Stimulated activated CD8-positive, alpha-beta memory T cell treated with anti-CD3 and anti-CD28 coated beads, Interleukin-7, amount 100 ng/mL, for 1 hour (primary cell): ENCODE measurements at places on chromosomes 12 and 14.
A peak's percentile ranks its signal among the peaks of the same experiment; 100 is the strongest.

GRCh38 chr12:79206871-79207270, 342.3 kb downstream of the SYT1 start:
- no peak for DNase-seq

DNA sequence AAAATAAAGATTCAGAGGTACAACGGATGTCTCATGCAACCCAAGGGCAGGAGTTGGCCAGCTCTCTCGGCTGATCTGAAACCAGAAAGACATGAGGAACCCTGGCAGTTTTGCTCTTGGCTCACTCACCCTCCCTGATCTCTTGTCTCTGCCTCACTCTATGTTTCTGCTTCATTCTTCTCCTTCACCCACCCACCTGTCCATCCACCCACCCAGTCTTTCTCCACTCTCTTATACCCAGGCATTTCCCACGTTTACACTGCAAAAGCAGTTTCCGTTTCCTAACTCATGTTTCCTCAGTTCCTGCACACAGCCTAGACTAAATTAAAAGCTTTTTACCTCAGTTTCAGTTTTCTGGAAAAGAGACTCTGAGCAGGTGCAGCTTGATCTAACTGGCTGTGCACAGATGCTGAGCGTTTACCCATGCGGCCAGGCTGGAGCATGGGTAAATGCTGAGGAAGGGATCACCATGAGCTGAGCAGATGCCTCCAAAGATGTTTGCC, 157.6 kb downstream of the PRKCH start:
- no peak for DNase-seq

DNA sequence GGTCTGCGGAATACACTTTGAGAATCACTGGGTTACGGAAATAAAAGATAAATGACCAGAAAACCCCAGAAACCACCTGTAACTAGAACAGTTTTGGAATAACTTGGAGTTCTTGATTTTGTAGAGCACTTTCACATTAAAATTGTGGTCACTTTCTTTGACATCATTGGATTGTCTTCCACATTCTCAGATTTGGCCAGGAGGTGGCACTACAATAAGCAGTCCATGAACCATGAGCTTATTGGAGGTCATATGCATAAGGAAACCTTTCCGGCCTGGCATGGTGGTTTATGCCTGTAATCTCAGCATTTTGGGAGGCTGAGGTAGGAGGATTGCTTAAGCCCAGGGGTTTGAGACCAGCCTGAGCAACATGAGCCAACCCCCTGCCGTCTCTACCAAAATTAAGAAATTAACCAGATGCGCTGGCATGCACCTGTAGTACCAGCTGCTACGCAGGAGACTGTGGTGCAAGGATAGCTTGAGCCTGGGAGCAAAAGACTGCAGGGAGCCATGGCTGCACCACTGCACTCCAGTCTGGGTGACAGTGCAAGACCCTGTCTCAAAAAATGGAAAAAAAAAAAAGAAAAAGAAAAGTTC, 107.7 kb upstream of the CAND1 start:
- no peak for DNase-seq

- DNase-seq = no peak
Measured at GRCh38 chr12:107164392-107164791, 71.0 kb upstream of the CRY1 start.

DNA sequence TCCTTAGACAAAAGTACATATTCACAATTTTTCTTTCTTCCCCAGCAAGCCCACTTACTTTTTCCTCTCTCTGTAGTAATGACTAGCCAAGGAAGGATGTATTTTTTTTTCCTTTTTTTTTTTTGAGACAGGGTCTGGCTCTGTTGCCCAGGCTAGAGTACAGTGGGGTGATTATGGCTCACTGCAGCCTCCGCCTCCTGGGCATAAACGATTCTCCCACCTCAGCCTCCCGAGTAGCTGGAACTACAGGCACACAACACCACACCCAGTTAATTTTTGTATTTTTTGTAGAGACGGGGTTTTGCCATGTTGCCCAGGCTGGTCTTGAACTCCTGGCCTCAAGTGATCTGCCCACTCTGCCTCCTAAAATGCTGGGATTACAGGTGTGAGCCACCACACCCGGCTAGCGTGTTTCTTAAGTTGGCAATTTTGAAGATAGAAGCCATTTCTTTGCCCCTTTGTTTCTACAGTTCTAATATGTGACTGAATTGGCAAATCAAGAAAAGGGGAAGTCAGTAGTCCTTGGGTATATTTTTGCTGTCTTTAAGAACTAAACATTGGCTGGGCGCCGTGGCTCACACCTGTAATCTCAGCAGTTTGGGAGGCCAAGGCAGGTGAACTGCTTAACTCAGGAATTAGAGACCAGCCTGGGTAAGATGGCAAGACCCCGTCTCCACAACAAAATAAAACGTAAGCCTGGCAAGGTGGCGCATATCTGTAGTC, 3.2 kb upstream of the NACA start:
- DNase-seq = no peak

GRCh38 chr12:68739891-68740290, 6.1 kb upstream of the SLC35E3 start:
- DNase-seq = no peak

GRCh38 chr14:67050896-67051295, 138.3 kb upstream of the GARIN2 start:
- DNase-seq = no peak

GRCh38 chr12:130880411-130880885, 8.6 kb downstream of the RAN start:
- no peak for DNase-seq

DNA sequence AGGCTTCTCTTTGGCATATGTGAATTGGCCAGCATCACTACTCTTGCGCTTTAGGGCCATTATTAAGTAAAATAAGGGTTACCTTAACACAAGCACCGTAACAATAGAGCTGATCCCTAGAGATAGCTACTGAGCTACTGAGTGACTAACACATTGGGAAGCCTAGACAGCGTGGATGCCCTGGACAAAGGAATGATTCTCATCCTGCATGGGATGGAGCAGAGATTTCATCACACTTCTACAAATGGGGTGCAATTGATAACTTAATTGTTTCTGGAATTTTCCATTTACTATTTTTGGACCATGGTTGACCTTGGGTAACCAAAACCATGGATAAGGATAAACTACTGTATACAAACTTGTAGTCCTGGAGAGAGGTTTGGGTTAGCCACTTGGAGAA, 57.1 kb downstream of the FBXO34 start:
- DNase-seq = no peak

DNA sequence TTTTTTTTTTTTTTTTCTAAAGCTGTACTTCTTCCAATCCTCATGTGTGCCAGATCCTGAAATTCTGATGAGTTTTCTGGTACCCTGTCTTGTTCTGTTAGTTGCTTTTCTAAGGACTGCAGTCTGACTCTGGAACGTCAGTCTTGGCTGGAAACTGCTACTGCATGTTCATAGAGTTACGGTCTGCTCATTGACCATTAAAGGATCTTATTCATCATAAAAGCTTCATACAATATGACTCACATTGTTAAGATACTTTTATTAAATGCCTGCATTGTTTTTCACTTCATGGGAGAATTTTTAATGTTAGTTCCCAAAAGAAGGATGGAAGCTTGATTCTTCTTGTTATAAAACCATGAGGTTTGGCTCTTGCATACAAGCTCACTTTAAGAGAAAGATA, 233.6 kb downstream of the SYT10 start:
- DNase-seq = no peak

DNA sequence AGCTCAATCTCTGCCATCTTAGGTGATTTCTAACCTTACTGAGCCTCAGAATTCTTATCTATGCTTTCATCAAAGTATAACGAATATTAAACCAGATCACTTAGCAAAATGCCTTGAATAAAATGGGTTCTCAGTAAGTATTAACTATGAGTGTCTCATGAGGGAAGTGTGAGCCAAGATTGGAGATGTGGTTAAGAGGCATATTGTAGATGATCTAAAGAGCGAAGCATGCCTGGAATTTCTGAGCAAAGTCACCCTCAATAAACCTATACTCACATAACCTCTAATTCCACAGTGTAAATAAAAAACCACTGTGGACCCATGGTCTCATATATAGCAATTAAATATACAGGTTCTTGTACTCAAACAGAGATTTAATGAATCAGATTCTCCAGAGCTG, 193.1 kb upstream of the FSCB start:
- DNase-seq = no peak

- DNase-seq = no peak
Measured at GRCh38 chr12:57040750-57041149, 9.2 kb downstream of the MYO1A start.

GRCh38 chr12:103880299-103881142, 39.5 kb upstream of the NT5DC3 start:
- no peak for DNase-seq

GRCh38 chr12:65695113-65695865, 129.0 kb upstream of the HMGA2 start:
- no peak for DNase-seq

DNA sequence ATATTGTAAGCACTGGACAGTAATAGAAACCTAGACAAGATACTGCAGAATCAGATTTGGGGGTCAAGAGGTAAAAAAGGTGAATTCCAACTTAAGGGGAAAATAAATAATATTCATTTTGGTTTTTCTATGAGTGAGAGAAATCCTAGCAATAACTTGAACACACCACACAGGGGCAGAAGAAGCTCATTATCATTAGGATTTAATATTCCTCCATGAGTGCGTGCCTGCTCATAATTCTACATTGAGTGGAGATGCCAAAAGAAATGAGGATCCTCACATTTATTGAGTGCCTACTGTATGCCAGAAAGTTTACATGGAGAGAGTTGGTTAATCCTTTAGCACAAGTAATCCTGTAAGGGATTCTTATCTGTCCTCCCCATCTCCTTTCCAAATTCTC, 40.5 kb upstream of the C14orf132 start:
- no peak for DNase-seq

DNA sequence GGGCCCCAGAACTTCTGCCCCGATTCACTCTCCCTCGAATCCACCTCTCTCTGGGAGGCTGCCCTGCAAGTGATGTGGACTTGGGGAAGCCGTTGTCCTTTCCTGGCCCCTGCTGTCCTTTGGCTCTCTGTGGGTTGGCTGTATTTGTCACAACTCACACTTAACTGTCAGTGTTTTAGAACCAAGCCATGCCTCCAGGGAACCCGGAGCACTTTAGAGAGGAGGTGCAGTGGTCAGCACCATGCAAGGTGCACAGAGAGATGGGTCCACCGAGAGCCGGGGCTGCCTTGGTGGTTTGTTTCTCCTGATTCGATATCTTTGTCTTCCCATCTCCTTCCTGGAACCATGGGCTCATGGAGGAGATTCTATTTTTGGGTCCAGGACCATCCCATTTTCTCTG, 129.5 kb upstream of the RTL1 start:
- DNase-seq = no peak

GRCh38 chr14:100649173-100649519, 61.9 kb upstream of the BEGAIN start:
- no peak for DNase-seq

GRCh38 chr12:101908395-101908794, 31.0 kb downstream of the DRAM1 start:
- DNase-seq = no peak

DNA sequence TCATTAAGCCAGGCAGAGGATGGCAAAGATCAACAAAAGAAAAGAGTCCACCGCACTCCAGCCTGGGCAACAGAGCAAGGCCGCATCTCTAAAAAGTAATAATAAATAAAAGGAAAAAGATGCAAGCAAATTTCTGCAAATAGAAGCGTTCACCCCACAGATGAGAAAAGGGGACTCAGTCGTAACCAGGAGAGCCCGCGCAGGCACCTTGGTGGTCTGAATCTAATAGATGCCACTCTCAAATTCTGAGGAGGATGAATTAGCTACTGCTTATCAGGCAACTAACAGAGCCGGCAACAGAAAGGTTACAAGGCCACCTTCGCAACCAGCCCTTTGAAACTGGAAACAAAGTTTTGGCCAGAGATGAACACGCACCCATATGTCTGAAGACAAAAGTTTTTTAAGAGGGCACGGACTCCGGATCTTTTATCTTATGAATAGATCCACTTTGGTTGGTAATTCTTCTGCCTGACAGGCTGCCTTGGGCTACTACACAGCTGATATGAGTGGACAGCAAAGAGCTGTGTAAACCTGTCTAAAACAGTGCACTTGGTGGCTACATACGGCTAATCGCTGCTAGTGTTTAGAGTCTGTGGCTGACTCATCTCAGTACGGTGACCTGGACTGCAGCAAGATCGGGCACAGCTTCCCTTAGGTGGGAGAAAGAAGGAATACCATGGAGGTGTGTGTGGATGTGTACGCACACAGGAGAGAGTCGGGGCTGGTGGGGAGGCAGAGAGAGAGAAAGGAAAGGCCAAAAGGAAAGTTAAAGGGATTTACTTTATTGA, 32.9 kb upstream of the TTC7B start:
- no peak for DNase-seq

- no peak for DNase-seq
Measured at GRCh38 chr14:103071544-103072251, 12.3 kb upstream of the LBHD2 start.

DNA sequence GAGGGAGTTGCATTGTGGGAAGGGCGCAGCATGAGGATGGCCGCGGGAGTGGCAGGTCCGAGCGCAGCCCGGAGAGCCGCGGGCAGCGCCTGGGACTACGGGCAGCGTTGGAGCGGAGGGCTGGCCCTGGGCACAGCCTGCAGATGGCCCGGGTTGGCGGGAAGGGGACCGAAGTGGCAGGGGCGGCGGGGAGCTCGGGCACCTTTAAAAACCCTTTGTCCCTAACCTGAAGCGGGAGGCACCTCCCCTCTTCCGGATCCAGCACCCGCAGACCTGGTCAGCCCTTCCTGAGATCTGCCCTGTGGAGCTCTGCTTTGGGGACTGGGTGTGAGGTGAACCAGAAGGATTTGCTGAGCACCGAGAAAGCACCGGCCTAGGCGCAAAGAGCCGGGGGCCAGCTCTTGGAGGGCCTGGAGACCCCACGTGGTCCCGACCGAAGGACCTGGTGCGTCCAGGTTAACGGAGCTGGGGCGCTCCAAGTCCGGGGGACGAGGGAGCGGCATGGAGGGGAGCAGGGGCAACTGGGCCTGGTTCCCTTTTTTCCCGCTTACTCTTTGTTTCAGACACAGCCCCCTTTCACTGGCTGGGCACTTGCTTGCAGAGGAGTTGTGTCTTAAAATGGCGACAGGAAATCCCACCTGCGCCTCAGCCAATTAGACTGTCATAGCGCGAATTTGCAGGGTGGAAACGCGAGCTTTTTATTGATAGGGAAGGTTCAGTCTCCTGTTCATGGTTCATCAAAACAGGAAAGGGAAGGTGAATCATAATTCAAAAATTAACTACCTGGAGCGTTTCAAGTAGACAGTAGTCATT, 792 bp upstream of the SLC38A1 start:
- DNase-seq = peak; percentile 18

DNA sequence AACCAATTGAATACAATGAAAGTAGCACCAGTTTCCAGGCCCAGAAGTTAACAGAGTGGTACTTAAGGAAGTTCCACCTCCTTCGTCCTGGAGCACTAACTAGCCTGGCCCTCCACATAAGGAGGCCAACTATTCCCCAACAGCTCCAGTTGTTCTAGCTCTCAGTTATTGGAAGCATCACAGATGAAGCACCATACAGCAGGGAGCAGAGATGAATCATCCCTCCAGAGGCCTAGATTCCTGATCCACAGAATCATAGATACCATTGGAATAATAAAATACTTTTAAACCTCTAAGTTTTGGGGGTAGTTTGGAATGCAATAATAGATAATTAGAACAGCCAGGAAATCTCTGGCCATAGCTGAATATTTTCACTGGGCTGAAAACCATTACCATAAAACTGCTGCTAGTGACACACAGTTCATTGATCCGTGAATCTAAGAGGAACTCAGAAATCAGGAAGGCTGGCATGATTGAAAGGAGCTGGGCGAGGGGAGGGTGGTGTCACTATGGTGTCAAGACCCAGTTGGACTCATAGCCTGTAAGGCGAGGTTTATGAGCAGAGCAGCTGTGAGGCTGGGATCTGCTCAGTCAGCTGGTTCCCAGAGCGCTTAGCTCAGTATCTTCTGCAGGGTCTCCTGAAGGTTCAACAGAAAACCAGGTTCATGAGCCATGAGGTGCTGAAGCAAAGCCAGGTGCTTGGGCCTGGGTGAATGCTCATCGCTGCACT, 371.4 kb upstream of the TMTC1 start:
- DNase-seq = no peak
